Spinal cord (tissue), 10 donors: ENCODE measurements at places on chromosomes 11 and 22. TPM values are rescaled to one million over a fixed set of nuclear protein-coding genes. Genes with fewer than 3 reads are reported as not detected.

The AQP11 gene
- total RNA-seq, result 3.7 TPM

The UPK2 gene
- not detected for total RNA-seq

The MFNG gene
- total RNA-seq, result 3.6 TPM

The SLC6A5 gene
- 56.9 TPM for total RNA-seq
